ENCODE measurements at places on chromosomes 12 and 14.

- peak; percentile 62 for DNase-seq
These were observed 52.2 kb downstream of the GOLGA5 start for GRCh38 chr14:92846162-92846897.

DNA sequence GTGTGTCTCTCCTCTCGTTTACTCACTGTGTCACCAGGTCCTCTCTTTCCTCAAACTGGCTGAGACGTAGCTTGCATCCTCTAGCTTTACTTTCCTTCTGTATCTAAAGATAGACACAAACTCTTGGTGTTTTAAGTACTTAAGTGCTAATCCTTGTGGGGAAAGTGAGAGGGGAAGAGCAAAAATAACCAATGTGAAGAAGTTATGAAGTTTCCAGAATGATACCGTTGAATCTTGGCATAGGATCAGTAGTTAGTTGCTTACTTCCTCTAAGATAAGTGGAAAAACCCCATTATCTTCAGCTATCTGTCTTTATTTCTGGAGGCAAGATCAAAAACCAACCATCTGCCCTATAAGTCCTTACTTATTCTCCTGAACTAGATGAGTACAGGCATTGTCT is 10.6 kb downstream of the FAR2 start:
- no peak for DNase-seq

- DNase-seq, result no peak
These were observed 265.3 kb downstream of the GRIN2B start for GRCh38 chr12:13716119-13716518.

GRCh38 chr14:103068351-103069073 is 11.2 kb upstream of the CDC42BPB start:
- no peak for DNase-seq

DNA sequence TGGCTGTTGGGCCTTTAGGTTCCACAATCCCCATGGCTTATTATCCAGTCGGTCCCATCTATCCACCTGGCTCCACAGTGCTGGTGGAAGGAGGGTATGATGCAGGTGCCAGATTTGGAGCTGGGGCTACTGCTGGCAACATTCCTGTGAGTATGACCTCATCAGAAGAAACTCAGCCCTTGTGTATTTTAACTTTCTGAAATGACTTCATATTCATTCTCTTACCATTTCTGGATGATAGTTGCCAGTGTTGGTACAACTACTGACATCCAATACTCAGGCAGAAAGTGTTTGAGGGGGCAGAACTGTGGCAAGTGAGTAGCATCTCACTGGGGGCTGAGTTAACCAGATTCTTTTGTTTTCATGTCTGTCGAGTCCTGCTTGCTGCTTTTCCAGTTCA is 2.3 kb downstream of the DAZAP2 start:
- no peak for DNase-seq

DNA sequence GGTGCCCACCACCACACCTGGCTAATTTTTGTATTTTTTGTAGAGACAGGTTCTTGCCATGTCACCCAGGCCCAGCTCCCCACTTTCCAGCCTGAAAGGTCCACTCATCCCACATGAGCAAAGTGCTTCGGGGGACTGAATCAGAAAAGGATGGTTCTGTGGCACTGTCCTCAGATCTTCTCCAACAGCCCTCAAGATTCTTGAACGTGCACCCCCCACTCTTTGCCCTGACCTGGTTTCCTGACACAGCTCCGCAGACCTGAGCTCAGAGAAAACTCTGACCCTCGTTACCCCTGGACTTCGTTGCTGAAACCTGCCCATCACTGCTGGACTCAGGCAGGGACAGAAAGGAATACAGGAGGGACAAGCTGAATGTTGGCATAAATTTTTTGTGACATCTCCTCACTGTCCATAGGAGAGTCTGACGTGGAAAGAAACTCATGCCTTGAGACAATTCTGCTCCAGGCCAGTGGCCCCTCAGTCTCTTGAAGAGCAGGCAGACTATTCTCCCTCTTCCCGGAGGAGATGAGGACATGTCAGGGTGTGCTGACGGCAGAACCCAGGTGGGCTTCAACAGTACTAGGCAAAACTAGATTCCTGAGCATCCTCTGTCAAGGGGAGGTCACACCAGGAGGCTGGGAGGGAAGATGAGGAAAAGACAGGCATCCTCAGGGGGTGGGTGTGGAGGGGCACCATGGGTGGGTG is 149.3 kb downstream of the DPF3 start:
- no peak for DNase-seq

- no peak for DNase-seq
These were observed 18.5 kb downstream of the HPD start for GRCh38 chr12:121839993-121840761.

GRCh38 chr12:11685316-11685715 is 35.8 kb downstream of the ETV6 start:
- no peak for DNase-seq

- no peak for DNase-seq
These were observed 145.7 kb upstream of the ALG10 start for GRCh38 chr12:33876618-33877017.

GRCh38 chr12:76374386-76375020 is 26.3 kb upstream of the BBS10 start:
- DNase-seq, result peak; percentile 9

GRCh38 chr14:77488558-77488957 is 10.1 kb downstream of the ISM2 start:
- no peak for DNase-seq

GRCh38 chr14:45906257-45906656 is 653.3 kb upstream of the MIS18BP1 start:
- DNase-seq, result no peak

GRCh38 chr12:64611341-64612284 is 1.3 kb downstream of the RASSF3 start:
- DNase-seq, result peak; percentile 44

DNA sequence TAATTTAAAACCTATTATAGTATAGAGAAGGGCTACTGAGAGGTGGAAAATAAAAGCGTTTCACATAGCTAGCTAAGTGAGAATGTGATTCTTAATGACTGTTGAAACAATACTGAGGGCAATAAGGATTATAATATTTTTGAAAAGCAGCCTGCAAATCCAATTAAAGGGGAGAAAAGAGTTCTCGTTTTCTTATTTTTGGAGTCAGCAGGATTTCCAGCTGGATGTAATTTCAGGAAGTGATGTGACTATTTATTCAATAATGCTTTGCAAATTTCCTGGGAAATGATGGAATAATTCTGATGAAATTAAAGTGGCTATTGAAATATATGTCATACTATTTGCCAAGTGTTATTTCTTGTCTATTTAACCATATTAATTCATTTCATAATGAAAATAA is 279.1 kb downstream of the AEBP2 start:
- no peak for DNase-seq

DNA sequence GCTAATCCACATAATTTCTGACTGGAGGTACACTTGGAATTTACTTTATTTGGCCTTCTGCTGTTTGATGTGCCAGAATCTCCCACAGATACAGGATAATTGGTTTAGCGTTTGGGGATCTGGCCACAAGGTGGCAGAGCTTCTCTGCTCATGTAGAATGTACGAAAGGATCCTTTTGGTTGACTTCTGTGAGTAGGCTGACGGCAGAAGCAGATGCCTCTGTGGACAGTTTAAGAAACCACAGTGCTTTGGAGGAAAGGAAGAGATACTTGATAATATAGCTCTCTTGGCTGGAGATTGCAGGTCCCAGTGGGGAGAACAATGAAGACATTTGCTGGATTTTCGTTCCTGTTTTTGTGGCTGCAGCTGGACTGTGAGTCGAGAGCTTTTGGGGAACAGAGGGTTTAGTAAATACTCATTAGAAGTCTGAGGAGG is 75.3 kb upstream of the OR4E1 start:
- peak; percentile 6 for DNase-seq

DNA sequence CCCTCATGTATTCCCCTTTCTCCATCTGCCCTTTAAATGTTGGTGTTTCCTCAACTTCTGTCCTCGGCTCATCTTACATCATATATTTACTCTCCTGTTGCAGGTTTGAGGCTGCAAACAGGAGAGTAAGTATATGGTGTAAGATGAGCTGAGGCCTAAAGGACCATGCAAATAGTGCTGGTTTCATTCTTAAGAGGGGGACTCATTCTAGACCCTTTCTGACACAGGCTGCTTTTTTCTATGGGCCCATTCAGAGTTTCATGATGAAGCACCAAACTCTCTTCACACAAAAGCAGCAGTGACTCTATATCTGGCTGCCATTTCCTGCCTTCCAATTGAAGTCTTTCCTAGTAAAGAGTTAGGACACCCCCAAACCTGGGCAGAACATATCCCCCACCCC is 218.5 kb downstream of the PHLDA1 start:
- DNase-seq, result no peak

GRCh38 chr14:94328196-94328595 is 5.1 kb upstream of the SERPINA6 start:
- DNase-seq, result no peak

DNA sequence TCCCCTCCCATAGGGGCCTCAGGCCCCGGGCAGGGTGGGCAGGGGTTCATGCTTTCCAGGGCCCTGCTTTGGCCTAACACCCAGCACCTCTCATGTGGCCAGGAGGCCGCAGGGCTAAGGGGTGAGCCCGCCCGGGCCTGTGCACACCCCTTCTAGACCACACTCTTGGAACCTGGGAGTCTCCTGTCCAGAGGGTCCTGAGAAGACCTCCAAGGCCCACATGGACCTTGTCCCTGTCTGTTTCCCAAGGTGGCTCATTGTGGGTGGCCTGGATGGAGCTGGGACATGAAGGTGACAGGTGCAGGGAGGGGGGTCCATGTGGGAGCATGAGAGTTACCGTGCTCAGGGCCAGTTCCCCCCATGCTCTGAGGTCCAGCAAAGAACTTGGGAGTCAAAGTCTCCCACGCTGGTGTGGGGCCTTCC is 11.6 kb downstream of the DLK1 start:
- DNase-seq, result no peak

DNA sequence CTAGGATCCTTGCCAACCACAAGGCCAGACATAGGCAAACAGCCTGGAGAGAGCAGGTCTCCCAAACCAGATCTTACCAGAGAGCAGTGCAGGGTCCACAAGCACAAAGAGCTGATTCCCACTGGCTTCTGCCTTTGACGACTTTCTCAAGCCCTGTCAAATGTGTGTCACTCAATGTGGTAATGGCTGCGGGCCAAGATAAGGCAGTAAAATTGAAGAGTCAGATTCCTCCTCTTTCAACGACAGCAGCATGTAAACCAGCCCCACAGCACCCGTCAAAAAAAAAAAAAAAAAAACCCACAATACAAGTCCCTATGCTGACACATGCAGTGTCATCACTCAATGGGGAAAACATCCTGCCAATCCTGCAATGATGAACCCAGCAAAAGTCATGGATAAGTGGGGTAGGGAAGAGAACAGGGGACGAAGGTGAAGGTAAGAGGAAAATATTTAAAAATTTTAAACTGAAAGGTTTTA is at the start of gene STON2:
Gene STON2 (minus strand): TSS at position 123 of the 477 bp plus-strand sequence. CDS start 1,942 bp downstream, outside the sequence.
- peak; percentile 73 for DNase-seq

GRCh38 chr12:95262808-95263207 is 45.2 kb downstream of the VEZT start:
- no peak for DNase-seq

- no peak for DNase-seq
These were observed 780 bp upstream of the MYO1H start for GRCh38 chr12:109346920-109347319.

GRCh38 chr14:99541677-99542470 is 60.7 kb downstream of the CCNK start:
- no peak for DNase-seq

- DNase-seq, result no peak
These were observed 17.1 kb upstream of the MYO1H start for GRCh38 chr12:109330282-109331230.

DNA sequence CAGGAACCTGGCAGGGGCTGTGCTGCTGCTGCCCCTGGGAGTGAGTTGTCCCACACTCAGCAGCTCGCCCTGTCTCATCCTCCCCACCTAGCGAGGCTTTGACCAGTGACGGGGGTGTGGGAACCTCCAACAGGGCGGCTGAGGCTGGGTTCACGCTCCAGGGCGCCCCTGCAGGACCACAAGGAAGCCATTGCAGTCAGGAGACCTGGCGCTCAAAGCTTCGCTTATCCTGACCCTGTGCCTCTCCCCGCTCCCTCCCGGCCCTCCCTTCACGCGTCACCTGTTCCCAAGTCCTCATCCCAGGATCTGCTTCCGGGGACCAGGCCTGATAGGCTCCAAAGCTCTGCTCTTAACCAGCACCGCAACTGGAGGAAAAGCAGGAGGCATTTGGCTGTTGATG is 272.0 kb upstream of the SFSWAP start:
- no peak for DNase-seq

DNA sequence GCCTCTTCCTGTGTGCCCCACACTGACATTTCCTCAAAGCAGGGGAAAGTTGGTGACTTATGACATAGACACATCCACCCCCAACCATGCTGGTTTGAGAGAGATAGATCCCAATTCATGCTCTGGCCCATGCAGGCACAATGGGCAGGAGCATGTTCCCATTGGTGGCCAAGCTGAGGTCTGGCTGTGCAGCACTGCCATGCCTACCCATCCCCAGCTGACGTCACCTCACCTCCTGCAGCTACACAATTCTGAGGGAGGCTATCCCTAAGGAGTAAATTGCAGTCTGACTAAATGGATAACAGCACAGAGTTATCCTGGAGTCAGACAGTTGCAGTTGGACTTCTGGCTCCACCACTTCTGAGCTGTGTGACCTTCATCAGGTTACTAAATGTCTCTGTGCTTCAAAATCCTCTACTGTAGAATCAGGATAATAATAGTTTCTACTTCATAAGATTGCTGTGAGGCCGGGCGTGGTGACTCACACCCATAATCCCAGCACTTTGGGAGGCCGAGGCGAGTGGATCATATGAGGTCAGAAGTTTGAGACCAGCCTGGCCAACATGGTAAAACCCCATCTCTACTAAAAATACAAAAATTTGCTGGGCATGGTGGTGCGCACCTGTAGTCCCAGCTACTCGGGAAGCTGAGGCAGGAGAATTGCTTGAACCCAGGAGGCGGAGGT is 323.9 kb downstream of the BCL11B start:
- DNase-seq, result no peak

- no peak for DNase-seq
These were observed 3.3 kb downstream of the AP1G2 start for GRCh38 chr14:23564181-23564812.

- peak; percentile 21 for DNase-seq
These were observed 171.6 kb upstream of the PTPRQ start for GRCh38 chr12:80272387-80272915.

GRCh38 chr12:89995870-89996269 is 287.2 kb upstream of the ATP2B1 start:
- DNase-seq, result peak; percentile 46

DNA sequence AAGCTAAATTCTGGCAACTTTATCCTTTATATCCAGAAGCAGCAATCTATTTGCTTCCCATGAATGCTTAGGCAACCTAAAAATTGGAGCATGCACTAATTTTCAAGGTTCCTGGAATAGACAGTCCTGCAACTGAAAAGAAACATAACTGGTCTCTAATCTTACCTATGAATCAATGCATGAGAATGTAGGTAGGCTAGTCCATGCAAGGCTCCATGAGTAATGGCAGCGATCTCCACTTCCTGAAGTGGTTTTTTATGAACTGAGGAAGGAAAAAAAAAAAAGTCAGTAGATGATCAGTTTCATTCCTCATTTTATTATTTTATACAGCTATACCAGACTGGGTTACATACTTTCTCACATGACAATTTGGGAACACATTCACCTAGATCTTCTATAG is 102.0 kb downstream of the PEBP1 start:
- DNase-seq, result peak; percentile 13

GRCh38 chr12:118625050-118625675 is 248.8 kb downstream of the SUDS3 start:
- no peak for DNase-seq
